ENCODE measurements at places on chromosomes 1 and 21.

DNA sequence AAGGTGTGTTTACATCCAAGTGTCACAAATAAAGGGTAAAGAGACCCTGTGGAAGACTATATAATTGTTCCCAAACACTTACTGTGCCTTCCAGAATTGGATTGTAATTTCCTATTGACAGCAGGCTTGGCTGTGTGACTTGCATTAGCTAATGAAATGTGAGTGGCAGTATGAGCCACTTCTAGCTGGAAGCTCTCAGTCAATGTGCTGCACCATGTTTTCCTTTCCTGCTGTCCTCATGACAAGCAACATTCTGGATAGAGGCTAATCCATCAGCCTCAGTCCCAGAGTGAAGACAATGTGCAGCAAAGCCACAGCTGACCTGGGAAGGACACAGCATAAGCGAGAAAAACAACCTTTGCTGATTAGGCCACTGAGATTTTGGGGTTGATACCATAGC is 5.9 kb upstream of the FOXJ3 start:
- DNase-seq: no peak

DNA sequence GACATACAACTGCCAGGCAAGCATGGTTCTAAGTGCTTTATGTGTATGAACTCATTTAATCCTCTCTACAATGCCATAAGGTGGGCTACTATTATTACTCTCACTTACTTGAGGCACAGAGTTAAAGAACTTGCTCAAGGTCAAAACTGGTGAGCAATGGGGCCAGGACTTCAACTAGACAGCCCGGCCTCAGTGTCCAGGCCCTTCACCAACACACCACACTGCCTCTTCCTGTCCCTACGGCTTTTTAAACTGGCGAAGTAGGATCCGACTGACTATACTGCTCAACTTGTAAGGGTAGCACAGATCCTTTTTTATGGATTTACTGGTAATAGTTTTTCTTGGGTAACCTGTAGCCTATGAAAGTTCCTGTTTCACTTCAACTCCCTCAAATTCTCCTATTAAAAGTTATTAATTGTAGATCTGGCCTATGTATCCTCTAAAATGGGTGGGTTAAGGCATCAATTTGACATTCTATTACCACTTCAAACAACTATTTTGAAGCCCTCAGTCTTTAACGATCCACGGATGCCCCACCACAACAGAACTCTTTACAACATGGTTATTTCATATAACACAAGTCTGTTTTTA is 4.3 kb downstream of the ERRFI1 start:
- DNase-seq: no peak

DNA sequence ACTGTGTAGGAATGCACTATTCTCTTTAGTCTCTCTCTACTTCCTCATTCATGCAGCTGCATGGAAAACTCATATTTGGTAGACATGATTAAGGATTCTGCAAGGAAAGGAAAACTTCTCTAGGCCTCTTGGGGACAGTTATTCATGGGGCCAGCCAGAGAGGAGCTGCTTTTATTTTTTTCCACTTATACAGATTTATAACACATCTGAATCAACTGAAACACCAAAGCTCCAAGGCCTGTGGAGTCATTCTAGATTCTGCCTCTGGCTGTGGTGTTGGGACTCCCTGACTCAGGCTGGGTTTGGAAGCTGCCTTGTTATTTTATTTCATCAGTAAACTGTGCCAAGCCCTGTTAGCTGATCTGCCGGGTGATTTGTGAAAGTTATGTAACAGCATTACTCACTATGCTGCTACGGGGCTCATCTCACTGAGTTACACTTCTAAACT is 83.9 kb upstream of the EDEM3 start:
- no peak for DNase-seq

- no peak for DNase-seq
Measured at GRCh38 chr1:113453771-113454083, 63.4 kb downstream of the MAGI3 start.

Data from nephron progenitor cell (in vitro differentiated cells).